Activated CD4-positive, alpha-beta T cell treated with anti-CD3 and anti-CD28 coated beads for 4 hours (primary cell): ENCODE measurements at places on chromosomes 3 and 15.

DNA sequence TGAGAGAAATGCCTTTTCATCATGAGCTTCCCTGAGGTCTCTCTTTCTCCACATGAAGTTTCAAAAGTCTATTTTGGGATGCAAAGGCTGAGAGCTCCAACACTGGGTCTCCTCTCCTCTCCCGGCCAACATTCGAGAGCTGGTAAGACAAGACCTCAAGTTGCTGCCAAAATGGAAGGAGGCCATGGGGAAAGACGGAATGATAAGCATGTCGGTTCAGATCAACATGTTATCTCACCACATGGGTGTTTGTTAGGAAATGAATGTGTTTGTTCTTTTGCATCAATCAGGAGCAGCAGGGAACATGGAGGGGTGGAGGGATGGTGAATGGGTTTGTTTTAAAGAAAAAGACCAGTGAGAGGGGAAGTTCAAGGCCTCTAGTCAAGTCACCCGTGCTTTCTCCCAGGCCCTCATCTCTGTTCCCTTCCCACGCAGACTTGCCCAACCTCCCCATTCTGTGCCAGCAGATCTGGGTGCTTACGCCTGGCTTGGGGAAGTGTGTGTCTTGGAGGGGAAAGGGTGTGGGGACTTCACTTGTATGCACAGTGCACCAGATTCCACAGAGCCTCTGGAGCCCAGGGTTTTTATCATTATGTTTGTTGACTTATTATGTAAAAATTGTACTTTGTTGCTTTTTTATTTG lies 23.5 kb upstream of the ATP10A start:
- no peak for DNase-seq

- DNase-seq: no peak
Measured at GRCh38 chr15:80002267-80002666, 31.3 kb upstream of the BCL2A1 start.

DNA sequence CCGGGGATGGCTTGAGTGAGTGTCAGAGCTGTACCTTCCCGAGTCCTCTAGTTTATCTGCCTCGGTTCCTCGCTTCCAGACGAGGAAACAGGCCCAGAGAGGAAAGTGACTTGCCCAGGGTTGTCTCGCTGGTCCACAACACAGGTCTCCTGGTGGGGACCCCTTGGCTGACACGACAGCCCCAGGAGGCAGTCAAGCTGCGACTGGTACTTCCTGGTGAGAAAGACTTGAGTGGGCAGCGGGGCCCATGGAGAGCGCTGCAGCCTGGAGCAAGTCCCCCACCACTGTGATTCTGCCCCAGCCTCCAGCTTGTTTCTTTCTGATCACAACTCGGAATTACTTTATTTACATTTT lies 600 bp upstream of the CHRNA5 start:
- DNase-seq: no peak

GRCh38 chr15:100199711-100200286 lies 142.0 kb downstream of the ADAMTS17 start:
- DNase-seq: no peak

DNA sequence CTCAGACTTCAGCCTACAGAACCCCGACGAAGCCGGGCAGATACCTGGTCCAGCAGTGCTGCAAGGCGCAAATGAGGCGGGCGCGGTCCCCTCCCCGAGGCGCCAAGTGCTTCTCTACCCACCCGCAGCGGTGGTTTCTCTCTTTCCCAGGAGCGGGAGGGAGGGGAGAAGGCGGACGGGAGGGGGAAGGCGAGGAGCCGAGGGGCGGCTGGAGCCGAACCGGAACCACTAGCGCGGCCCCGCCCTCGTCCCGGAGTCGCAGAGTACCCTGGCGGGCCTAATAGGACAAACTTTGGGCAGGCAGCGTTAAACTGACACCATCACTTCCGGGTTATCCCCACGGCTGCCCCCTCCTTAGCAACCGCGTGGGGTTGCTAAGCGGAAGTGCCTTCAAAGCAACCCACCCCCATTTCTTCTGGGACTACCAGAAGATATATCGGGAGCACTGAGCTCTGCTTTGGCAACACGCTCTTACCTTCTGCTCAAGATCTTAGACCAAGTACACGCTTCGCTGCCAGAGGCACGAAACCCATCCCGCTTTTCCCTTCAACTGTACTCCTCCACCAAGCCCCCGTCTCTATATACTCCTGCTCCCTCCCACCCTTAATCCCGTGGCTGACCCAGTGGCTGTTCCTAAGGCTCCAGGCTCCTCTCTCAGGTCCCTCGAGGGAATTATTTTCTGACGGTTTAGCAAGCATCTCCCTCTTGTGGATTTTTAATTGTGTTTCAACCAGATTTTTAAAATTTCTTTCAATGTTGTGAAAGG lies at the start of gene CSNK1G1:
Gene CSNK1G1, minus strand, starts transcription at position 230 of the 766 bp plus-strand sequence. CDS start 55,674 bp downstream, outside the sequence.
- peak; percentile 93 for DNase-seq

- DNase-seq: no peak
Measured at GRCh38 chr3:120275618-120276017, 9.4 kb downstream of the GPR156 start.

DNA sequence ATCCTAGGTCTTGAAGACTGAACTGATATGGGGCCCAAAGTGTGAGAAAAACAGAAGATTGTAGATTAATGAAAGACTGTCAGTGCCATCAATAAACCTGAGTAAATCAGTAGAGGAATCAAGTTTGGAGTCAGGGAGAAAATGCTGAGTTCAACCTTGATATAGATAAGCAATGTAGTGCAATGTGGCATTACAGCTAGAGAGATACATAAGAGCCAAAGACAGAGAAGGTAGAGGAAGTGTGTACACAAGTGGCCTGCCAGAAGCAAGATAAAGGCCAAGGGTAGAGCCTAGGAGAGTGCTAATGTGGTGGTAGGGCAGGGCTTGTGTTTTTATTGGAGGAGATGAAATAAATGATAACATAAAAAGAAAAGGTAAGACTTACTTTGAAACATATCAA lies 26.0 kb upstream of the EID1 start:
- DNase-seq: no peak

- DNase-seq: no peak
Measured at GRCh38 chr15:85088300-85088699, 106.6 kb downstream of the PDE8A start.

- DNase-seq: no peak
Measured at GRCh38 chr3:61901986-61902385, 340.6 kb downstream of the PTPRG start.

DNA sequence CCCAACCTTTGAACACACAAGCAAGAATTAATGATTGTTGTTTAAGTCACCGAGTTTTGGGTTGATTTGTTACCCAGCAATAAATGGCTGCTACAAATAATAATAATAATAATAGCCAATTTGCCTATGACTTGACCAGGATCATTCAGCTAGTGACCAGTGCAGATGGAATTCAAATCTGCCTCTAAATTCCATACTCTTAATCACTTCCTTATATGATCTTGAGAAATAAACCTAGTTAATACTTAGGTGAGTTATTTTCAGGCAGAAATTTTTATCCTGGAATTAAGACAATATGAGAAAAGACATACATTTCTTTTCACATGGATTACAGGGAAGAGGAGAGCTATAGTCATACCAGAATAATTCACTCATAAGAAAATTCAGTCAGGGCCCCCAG lies 116.0 kb upstream of the GALNT15 start:
- no peak for DNase-seq

GRCh38 chr3:126005951-126006350 lies 37.0 kb downstream of the ROPN1B start:
- DNase-seq: no peak

DNA sequence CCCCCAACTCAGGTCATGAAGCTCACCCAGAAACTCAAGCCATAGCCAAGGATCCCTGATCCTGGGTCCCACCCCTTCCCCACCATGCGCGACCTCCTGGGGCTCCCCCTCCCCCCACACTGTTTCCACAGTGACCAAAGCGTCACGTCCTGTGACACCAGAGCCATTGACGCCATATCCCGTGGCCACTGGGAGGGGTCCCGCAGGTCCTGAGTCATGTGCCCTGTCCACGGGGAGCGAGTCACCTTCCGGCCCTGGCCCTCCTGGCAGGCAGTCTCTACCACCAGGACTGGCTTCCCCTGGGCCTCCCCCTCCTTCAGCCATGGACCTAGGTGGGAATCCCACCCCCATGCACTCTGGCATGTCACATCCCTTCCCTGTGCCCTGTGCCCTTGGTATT lies 15.6 kb downstream of the SEMA3F start:
- no peak for DNase-seq

DNA sequence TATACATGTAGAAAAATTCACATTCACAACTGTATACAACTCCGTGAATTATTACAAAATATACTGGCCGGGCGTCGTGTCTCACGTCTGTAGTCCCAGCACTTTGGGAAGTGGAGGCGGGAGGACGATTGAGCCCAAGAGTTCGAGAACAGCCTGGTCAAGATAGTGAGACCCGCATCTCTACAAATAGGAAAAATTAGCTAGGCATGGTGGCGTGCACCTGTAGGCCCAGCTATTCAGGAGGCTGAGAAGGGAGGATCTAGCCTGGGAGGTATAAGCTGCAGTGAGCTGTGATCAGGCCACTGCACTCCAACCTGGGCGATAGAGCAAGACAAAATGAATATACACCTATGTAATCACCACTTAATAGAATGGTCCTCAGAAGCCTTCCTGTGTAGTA lies 1.3 kb downstream of the RAD51 start:
- DNase-seq: no peak

DNA sequence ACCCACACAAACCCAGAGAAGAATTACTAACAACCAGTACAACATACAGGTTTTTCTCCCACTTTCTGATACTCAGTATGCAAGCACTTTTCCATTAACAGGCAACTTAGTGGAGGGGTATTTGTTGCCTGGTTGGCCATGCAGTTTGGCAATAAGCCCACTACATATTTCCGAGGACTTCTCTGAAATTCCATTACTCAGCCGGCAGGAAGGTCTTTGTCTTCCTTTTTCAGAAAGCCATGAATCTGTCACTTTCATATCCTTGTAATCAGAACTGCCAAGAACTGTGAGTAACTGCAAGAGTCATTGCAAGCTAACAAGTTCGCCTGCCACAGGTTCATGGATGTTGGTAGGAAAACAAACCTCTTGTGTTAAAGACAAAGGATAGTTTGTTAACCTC lies 422.3 kb upstream of the ROBO1 start:
- no peak for DNase-seq

DNA sequence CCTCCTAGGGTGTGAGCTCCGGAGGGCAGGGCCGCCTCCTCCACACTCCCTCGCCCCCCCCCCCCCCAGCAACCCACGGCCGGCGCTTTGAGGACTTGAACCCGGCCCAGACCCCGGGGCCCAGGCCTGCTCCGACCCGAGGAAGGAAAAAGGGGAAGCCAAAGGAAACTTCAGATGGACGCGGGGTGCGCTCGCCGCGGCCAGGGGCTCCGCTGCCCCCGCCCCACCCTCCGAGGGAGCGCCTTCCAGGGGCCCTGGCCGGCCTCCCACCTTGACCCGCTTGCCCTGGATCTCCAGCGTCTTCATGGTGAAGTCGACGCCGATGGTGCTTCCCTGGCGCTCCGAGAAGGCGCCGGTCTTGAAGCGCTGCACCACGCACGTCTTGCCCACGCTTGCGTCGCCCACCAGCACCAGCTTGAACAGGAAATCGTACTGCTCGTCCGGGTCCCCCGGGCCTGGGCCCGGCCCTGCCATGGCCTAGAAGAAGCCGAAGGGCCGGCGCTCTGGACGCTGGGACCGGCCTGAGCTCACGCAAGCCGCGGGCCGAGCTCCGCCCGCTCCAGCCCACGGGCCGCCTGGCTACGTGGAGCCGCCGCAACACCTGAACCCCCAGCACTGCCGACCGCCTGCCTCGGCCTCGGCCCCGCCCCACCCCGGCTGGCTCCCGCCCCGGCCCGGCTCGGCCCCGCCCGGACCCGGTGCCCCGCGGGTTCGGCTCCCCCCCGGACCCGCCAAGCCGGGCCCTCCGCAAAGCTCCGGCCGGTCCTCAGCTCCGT lies 400 bp downstream of the RAB43 start:
- peak; percentile 40 for DNase-seq

DNA sequence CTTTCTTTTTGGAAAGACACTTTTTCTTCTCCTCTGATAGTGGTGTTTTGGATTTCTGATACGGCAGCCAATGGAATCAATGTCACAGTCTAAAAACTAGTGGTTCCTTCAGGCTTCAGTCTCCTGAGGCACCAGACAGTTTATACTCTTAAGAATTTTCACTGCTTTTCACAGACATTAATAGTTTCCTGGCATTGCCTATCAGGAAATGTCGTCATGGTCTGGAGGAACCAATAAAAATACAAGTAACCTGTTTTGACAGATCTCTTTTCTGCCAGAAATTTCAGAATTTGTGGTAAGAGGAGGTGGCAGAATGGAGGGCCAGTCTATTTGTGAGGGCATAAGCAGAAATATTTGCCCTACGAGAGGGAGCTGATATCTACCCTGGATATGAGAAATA lies 44.8 kb downstream of the FILIP1L start:
- DNase-seq: no peak

GRCh38 chr15:66290007-66290406 lies 3.4 kb upstream of the DIS3L start:
- DNase-seq: no peak

DNA sequence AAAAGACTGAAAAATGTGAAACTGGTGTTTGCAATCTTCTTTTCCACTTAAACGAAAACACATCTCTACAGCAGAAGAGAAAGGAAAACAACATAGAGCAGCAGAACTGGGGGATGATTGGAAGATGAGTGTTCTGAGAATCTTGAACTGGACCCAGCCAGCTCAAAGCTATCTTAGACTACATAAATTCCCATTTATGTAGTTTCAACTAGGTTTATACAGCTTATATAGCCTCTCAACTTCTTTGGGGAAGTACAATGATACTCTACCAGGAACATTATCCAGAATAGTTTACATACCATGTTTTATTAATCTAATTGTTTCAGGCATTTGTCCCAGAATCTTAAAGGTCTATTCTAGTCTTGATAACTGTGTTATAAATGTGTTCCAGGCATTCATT lies 658.2 kb upstream of the LMCD1 start:
- DNase-seq: no peak
